ENCODE measurements at places on chromosomes 2 and 18.
A peak's percentile ranks its signal among the peaks of the same experiment; 100 is the strongest.

- DNase-seq = no peak
These were observed 78.9 kb upstream of the ZNF397 start for GRCh38 chr18:35161934-35162333.

GRCh38 chr2:47784352-47784851 lies 1.5 kb downstream of the MSH6 start:
- peak; percentile 17 for DNase-seq

DNA sequence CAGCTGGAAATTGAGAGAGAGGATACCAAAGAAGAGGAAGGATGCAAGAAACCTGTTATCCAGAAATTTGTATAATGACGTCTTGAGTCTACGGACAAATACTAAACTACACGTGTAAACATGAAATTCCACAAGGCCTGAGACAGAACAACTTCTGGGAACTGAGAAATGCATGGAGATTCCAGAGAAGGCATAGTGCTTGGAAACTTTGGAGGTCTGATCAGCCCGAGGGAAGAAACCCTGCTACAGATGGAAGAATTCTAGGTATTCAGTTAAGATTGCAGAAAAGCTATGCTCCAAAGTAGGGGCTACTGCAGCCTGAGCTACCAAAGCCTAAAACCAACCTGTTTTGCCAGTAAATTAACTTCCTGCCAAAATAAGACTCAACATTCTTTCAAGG lies 120.4 kb downstream of the PDCL3 start:
- DNase-seq = no peak

- peak; percentile 97 for DNase-seq
These were observed 8.7 kb upstream of the ADGRF3 start for GRCh38 chr2:26355038-26355995.

Measured in fibroblast of gingiva (primary cell).